ENCODE measurements at places on chromosomes 12 and 14.
A peak's percentile ranks its signal among the peaks of the same experiment; 100 is the strongest.

DNA sequence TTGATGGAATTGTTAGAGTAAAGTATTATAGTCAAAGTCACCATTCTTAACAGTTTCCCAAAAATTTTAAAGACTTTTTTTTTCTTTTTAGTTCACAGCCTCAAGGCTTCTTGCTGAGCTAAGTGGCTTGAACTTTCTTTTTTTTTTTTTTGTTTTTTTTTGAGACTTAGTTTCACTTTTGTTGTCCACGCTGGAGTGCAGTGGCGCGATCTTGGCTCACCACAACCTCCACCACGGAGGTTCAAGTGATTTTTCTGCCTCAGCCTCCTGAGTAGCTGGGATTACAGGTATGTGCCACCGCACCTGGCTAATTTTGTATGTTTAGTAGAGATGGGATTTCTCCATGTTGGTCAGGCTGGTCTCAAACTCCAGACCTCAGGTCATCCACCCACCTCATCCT is 92.8 kb downstream of the SETD3 start:
- no peak for DNase-seq

GRCh38 chr12:43277651-43278540 is 274.1 kb downstream of the ADAMTS20 start:
- no peak for DNase-seq

- no peak for DNase-seq
These were observed 34.5 kb upstream of the FRS2 start for GRCh38 chr12:69435644-69436043.

DNA sequence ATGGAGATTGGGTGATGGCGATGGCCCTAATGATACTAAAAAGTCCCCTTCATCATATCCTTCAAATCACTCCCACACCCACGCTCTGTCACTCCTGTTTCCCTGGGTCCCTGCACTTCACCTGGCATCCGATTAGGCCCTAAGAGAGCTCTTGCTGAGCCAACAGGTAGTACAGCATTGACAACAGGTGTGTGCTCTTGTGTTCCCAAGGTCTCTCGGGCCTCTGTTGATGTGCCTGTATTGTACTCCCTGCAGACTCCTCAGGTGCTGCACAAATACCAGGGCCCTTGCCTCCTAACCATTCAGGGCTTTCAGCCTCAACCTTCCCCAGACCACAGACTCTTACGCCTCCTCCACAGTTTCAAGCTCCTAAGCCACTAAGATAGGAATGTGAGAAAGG is 25.8 kb upstream of the VDR start:
- no peak for DNase-seq

DNA sequence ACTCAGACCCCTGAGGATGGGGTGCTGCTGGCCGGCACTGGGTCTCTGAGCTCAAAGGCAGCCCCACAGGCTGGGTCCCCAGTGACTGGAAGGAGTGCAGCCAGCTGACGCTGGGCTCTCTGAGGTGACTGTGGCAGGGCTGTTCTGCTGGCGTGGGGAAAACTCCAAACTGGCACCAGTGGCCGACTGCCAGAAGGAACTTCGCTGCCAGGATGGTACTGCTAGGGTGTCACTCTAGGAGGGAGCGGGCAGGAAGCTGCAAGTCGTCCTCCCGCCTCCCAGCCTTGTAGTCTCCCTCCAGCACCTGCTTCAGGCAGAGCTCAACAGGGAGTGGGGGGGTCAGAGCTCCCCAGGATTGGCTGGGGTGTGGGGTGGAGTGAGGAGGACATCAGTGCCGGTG is 41.3 kb downstream of the CDC42BPB start:
- DNase-seq, result no peak

- DNase-seq, result no peak
These were observed 34.3 kb downstream of the HECTD1 start for GRCh38 chr14:31173120-31173837.

- no peak for DNase-seq
These were observed 23.3 kb downstream of the MEG3 start for GRCh38 chr14:100849115-100849781.

- no peak for DNase-seq
These were observed 285.3 kb downstream of the DPF3 start for GRCh38 chr14:72608391-72609204.

DNA sequence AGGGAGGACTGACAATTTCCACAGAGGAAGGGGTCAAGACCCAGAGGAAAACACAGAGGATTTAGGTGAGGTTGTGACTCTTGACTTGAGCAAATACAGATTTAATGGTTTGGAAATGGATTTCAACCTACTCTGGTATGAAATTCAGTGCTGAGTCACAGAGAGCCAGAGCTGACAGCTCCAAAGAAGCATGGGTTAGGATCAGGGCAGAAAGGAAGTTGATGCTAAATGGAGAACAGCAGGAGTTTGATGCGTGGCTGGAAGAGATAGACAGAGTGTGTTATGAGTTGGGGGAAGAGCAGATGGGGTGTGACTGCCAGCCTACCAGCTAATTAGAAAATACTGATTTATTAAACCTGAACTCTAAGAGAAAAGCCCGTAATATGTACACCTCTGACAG is 272.6 kb downstream of the FOXG1 start:
- DNase-seq, result no peak

GRCh38 chr12:132618683-132619043 is at the start of gene P2RX2:
Gene P2RX2 (plus strand): TSS chr12:132618776. CDS start chr12:132618817, 41 bp downstream.
- peak; percentile 23 for DNase-seq

Data from body of pancreas (tissue), 4 donors.